Hematopoietic multipotent progenitor cell treated with erythropoietin and hydrocortisone succinate and interleukin-3 and kit ligand, for 6 days (in vitro differentiated cells): ENCODE measurements at places on chromosomes 6 and 20.

DNA sequence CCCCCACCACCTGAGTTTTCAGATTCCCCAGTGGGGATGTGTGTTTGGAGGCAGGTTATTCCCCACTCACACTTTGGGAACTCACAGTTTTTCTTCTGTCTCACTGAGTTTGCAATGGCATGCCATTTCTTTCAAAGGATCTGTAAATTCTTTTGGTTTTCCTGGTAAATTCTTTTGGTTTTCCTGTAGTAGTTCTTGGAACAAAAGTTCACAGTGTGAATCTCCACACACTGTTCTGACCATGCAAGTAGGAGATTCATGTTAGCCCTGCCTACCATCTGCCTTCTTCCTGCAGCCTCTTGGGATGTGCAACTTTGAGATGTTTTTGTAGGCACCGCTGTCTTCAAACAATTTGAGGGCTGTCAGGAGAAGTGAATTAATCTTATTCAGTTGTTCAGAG is 165.6 kb upstream of the OGFRL1 start:
- DNase-seq = no peak

DNA sequence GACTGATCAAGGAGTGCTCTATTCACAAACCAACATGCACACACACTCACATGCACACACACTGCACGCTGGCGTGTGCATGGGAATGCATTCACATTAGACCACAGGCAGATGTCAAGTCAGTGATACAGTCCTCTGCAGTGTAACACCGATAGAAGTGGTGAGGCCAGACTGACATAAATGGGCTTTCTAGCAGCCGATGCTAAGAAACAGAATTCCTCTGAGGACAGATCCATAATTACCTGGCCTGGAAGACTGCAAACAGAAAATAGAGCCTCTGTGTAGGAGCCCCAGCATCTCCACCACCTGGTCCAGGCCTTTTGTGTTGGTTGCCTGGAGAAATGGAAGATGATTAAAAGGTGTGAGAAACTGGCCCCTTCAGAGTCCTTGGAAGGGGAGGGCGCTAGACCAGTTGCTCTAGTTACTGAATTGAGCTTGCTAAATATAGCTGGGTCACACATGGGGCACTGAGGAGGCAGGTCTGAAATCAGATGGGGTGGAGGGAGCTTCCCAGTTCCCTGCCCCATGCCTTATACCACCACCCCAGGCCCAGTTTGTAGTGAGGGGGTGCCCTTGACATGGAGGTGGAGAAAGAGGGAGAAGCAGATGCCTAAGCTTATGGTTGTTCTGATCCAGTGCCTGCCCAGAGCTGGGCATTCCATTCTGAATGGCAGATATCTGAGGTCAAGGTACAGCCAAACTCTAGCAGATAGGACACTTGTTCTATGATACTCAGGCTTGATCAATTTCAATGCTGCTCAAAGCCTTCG is 233.8 kb downstream of the LRFN2 start:
- no peak for DNase-seq

GRCh38 chr6:34375833-34376232 is 16.6 kb downstream of the NUDT3 start:
- DNase-seq = no peak

DNA sequence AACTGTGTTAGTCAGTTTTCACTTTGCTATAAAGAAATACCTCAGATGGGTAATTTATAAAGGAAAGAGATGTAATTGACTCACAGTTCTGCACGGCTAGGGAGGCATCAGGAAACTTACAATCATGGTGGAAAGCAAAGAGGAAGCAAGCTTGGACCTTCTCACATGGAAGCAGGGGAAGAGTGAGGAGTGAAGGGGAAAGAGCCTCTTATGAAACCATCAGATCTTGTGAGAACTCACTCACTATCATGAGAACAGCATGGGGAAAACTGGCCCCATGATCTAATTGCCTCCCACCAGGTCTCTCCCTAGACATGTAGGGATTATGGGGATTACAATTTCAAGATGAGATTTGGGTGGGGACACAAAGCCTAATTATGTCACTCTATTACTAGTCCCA is 41.3 kb upstream of the PLAGL1 start:
- DNase-seq = no peak

DNA sequence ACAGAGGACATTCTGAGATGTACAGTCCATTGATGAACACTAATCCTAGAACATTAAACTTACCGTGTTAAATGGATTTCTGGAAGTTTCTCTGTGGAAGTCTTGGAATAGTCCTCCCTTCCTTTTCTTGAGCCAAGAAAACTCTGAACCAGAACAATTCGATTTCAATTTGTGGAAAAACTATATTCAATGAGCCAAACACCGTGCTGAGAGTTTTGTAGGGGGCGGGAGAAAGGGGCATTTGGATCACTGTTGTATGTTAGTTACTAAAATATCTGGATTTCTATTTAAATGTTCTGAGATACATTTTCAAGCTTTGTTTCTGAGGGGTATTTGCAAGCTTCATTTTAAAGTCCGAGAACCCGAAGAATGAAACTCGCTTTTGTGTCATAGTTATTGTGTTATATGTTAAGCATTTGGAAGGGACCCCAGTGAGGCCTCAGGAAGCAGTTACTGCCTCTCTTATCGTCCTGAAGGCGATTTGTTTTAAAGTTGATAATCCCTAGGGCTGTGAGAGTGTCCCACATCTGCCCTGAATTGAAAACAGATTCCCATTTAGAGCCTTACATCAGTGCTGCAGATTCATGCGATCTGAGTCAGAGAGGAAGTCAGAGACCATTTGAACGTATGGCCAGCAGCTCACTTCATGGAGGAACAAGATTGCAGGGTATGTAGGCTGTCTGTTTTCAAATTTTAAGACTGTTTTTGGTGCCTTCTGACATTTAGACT is 70.8 kb upstream of the SASH1 start:
- no peak for DNase-seq

DNA sequence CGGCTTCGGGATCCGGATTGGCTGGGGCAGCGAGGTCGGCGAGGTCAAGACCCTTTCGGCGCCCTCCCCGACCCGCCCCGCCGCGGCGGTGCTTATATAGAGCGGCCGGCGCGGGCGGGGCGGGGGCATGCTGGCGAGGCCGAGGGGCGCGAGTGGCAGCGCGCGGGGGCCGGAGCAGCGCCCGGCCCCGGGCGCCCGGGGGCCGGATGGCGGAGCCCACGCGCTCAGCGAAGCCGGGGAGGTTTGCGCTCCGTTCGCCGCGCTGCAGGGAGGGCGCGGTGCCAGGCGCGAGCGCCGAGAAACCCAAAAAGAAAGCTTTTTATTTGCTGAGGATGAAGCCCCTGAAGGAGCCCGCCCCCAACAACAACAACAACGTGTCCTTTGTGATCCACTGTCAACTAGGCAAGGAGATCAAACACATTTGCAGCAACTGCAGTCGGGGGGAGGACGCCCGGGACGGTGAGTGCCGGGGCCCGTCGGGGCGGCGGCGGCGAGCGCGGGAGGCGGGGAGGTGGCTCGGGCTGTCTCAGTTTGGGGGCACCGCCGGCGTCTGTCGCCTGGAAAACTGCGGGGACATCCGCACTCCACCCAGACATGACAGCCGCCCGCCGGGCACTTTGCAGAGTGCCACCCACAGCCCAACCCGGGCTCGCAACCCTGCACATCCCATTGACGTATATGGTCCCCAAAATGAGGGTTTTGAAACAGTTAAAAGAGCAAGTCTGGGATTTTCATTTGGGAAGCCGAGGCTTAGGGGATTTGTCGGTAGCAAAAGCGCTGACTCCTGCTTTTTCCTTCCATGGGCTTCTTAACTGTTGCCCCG is 297.3 kb downstream of the PHACTR1 start:
- DNase-seq = no peak

GRCh38 chr20:52312132-52312729 is 120.7 kb upstream of the ZFP64 start:
- peak; percentile 79 for DNase-seq
